Daoy (cell line): ENCODE measurements at places on chromosomes 3 and 15.
A peak's percentile ranks its signal among the peaks of the same experiment; 100 is the strongest.

DNA sequence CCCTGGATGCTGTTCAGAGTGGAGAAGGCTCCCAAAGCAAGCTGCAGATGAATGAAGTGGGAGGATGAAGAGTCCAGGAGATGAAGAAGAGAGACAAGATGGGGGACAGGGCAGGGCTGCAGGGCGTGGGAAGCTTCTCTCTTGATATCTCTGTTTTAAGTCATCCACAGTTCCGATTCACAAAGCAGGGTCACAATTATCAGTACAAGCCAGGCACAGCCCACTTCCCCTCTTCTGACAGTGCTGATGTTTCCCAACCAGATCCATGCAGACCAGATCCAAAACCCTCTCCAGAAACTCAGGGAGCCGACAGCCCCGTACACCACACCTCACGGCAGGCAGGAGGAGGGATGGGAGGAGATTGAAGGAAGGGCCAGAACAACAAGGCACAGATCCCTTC lies 31.1 kb downstream of the NTRK3 start:
- no peak for DNase-seq

DNA sequence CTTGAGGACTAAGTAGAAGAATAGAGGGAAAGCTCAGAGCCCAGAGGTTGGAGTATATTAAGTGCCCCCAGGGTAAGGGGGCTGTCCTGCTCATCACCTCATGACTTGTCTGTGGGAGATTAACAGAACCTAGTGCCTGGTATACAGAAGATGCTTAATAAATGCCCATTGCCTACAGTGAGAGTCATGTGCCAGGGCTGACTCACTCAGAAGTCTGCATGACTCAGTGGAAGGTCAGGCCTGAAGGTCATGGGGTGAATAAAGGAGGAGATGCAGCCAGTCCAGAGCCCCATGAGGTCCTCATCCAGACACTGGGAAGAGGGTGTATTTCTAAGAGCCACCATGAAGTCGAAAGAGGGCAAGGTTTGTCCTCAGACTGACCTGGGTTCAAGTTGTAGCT lies 62.5 kb upstream of the TLE3 start:
- peak; percentile 66 for DNase-seq

DNA sequence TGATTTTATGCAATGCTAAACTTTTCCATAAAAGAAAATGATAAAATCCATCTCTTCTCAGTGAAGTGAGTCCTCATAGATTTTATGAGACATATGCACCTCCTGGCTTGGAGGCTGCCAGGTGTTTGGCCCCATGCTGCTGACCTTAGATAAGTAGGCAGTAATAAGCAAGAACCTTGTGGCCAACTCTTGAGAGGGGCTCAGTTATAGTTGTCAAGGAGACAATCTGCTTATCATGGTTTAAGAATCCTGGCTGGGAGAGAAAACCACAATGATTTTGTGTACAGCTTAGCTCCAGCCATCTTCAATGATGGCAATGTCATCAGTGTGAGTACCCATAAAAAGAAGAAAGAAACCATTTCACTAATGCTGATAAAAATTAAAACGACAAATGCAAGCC lies 252.1 kb downstream of the CPNE4 start:
- no peak for DNase-seq

DNA sequence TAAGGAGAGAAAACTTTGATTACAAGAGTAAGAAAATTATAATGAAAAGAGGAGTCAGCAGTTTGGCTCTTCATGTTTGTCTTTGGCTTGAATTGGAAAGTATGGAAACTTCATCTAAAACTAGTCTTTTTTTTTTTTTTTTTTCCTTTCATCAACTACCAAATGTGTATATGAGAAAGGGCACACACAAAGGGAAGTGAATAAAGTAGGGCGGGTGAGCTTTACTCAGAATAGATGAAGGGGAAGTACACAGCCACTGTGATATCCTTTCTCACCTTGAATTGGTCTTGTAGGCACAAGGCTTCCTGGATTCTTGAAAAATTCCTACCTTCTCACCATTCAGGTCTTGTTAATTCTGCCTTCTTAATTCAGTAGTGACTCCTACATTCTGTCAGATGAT lies 652.3 kb upstream of the KCNMB2 start:
- no peak for DNase-seq

- DNase-seq, result no peak
Observed at GRCh38 chr3:193828477-193828876, 235.5 kb downstream of the OPA1 start.

DNA sequence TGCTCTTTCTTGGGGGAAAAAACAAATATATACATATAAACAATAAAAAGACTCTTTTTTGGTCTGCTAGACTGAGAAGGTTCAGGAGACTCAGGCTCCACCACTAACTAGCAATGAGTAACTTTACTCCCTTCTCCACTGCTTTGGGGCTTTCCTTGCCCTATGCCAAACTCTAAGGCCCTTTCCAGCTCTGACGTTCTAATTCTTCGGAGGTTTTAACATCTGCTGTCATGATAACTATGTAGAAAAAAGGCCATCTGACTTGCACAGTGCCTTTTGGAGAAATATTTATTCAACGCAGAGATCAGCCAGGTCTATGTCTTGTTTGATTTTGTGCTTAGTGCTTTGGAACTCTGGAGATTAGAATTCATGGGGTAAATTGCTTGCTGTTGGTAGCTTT lies 156.2 kb downstream of the TMCO5A start:
- DNase-seq, result no peak

GRCh38 chr15:35696767-35697231 lies 150.8 kb upstream of the DPH6 start:
- peak; percentile 83 for DNase-seq

DNA sequence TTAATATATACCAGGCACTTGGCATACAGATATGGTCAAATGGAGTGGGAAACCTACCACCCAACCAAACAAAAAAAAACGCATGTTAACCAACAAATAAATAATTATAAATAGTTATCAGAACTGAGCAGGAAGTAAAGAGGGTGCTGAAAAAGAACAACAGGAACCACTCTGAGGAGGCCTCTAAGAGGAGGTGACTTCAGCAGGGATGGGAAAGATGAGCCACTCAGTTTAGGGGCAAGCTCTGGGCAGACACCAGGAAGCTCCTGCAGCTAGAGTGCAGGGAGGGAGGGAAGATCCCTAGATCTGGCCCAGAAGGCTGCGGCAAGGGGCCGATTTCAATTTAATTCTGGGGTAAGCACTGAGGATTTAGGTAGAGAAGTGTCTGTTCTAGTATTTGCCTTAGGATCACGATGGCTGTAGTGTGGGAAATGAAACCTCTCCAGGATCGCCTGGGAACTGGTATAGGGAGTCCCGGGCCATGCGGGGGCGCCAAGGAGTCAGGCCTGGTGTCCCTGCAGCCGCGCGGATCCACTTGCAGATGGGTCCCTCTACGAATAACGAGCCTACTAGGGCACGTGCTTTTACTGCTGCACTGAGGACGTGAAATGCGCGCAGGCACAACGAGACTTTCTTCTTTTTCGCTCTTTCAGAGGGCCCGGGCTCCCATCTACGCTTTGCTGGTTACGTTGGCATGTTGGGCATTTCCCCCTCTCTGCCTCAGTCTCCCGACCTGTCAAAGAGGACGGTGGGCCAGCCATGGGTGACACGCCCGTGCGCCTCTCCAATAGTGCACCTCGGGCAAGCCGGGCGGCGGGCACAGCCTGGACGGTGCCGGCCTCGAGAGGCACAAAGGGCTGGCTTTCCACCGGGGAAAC lies 1.5 kb upstream of the LIMD1 start:
- DNase-seq, result peak; percentile 88

GRCh38 chr15:61746589-61746988 lies 313.7 kb downstream of the VPS13C start:
- no peak for DNase-seq

- DNase-seq, result peak; percentile 90
Observed at GRCh38 chr3:51995346-51996163, at the start of gene RPL29. TSS of gene RPL29 (minus strand) at chr3:51995895. CDS start at chr3:51995461, 434 bp downstream.

- DNase-seq, result peak; percentile 23
Observed at GRCh38 chr3:15815696-15816095, 17.9 kb upstream of the ANKRD28 start.

- peak; percentile 83 for DNase-seq
Observed at GRCh38 chr15:65318870-65319356, 14.4 kb downstream of the RNU5B-1 start.

GRCh38 chr3:20683910-20684309 lies 497.9 kb upstream of the SGO1 start:
- DNase-seq, result no peak

- no peak for DNase-seq
Observed at GRCh38 chr3:5678844-5679243, 491.3 kb downstream of the EDEM1 start.

- DNase-seq, result no peak
Observed at GRCh38 chr3:182696916-182697315, 96.4 kb upstream of the ATP11B start.

- DNase-seq, result no peak
Observed at GRCh38 chr3:72957297-72957696, 39.3 kb upstream of the PPP4R2 start.

- peak; percentile 81 for DNase-seq
Observed at GRCh38 chr15:52208306-52208946, 17.2 kb upstream of the GNB5 start.

- peak; percentile 35 for DNase-seq
Observed at GRCh38 chr3:10964537-10965167, 27.9 kb upstream of the SLC6A1 start.

DNA sequence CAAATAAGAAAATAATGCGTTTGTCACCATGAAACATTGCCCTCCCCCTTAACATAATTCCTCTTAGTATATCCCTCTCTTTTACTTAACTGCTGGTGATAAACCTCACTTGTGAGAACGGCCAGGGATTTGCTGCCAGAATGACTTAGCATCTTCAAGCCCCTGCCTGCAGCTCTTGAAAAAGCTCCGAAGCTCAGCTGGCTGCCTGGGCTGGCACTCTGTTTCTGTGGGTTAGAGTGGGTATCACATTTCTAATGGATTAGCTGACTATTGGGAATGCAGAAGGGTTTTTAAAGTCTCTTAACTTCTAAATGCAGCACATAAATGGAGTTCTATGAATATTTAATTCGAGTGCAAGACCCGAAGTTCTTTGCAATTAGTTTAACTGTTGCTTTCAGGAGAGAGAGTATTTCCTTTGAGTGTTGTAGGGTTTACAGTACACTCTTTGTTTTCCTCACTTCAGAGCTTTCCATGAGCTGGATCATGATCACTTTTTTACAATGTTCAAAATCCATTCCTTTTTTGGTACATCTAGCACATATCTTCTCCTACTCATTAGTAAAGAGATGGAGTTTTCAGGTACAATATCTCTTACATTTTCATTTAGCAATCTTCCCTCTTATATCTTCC lies 124.7 kb upstream of the RBMS3 start:
- no peak for DNase-seq

GRCh38 chr3:64002233-64002632 lies 21.1 kb downstream of the PSMD6 start:
- no peak for DNase-seq

DNA sequence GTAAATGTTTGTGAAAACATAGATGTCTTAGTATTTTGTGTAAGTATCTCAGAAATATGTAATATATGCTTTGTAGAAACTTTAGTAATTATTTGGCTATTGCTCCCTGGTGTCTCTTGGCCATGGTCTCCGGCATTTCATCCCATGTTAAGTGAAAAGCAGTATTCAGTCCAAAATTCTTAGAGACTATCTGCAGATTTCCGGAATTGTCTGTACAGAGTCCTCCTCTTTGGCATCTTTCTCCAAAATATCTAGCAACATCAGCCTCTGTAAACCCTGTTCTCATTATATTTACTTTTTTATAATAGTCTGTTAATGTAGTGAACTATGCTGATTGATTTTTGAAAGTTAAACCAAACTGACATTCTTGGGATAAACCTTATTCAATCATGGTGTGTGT lies 352.7 kb downstream of the ARPP21 start:
- DNase-seq, result no peak

DNA sequence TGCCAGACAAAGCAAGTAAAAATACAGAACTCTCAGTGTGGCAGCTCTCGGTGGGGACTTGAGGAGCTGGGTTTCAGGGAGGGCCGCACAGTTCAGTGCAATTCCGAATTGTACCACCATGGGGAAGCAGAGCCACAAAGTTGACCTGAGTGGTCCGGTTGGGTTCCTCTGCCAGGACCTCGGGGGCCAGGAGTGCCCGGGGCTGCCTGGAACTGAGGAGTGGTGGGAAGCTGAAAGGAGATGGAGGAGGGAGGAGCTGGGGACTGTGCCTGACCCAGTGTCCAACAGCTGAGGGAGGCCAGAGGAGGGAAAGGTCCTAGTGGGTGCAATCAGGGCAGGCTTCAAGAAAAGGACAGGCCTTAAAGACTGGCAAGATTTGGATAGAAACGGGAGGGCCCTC lies 32.2 kb upstream of the TRH start:
- DNase-seq, result peak; percentile 70

DNA sequence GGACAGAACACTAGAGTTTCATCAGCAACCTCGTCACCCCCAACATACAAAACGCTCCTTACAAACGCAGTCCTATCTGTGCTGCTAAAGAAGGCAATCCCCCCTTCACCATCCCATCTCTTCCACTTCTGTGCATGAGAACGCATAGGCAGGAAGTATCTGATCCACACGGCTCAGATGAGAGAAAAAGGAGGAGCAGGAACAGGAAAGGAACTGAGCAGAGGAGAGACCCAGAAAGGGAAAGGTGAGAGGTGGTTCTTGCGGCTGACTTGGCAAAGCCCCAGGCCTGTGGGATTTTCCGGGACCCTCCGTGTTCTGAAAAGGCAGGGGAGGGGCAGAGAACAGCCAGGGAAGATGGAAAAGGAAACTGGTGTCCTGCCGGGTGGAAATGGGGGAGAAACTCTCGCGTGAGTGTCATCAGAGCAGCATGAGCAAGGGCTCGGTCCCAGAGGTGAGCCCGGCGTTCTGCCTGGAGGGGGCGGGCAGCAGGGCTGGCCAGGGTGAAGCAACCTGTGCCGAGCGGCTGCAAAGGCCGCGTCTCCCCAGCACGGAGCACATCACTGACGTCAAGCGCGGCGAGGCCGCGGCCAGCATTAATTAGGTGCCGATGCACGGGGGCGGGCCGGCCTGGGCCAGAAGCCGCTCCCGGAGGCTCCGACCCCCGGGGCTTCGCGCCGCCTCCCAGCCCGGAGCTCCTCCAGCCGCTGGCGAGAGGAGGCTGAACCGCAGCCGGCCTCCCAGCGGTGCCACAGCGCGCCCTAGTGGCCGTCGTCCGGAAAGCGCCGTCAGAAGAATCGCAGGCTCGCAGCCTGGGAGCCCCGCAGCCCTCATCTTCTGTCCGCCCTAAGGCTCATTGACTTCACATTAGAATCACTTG lies 35.8 kb downstream of the CPN2 start:
- peak; percentile 95 for DNase-seq

GRCh38 chr3:4993276-4994143 lies 14.3 kb downstream of the BHLHE40 start:
- no peak for DNase-seq

DNA sequence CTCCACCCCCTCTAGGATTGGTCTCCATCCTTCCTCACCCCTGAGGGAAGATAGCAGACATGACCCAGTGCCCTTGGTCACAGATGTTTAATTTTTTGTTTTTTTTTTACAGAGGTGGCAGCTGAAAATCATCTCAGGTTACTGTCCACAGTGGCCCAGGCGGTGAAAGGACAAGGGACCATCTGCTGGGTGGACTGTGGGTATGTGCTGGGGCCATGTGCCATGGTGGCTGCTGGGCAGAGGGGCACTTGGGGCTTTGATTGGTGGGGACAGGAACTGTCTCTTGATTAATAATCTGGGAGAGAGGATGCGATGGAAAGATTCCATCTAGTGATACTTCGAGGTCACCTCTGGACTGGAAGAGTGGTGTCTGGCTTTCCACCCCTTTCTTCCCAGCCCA lies 25.4 kb downstream of the PDIA5 start:
- no peak for DNase-seq

- DNase-seq, result no peak
Observed at GRCh38 chr15:70361891-70362290, 264.2 kb upstream of the TLE3 start.

- DNase-seq, result no peak
Observed at GRCh38 chr3:67335813-67336212, 318.6 kb downstream of the SUCLG2 start.

GRCh38 chr15:81893182-81893835 lies 152.5 kb downstream of the MEX3B start:
- DNase-seq, result no peak
